ENCODE measurements at places on chromosomes 1 and 21.

DNA sequence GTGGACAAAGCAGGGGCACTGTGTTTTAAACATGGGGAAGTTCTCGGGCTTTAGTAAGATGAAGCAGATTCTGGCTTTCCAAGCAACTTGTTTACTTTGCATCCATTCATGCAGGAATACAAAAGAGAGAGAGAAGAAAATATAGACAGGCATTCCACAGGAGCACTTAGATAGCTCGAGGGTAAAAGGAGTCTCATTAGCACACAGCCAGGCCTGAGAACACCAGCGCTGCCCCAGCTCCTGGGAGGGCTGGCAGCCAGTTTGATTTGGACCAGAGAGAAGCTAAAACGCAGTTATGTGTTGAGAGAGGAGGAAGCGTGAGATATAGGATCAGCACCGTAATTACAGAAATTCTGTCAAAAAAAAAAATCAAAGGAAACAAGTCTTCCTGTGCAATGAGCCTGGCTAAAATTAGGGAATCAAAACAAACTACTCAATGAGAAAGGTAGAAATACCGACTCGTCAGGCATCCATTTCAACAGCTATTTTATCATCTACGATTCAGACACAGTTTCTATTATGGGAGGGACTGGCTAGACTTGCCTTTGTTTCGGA lies 68.2 kb downstream of the CLSTN1 start:
- DNase-seq, result no peak

GRCh38 chr1:226223786-226224244 lies 351 bp downstream of the MIXL1 start:
- no peak for DNase-seq

DNA sequence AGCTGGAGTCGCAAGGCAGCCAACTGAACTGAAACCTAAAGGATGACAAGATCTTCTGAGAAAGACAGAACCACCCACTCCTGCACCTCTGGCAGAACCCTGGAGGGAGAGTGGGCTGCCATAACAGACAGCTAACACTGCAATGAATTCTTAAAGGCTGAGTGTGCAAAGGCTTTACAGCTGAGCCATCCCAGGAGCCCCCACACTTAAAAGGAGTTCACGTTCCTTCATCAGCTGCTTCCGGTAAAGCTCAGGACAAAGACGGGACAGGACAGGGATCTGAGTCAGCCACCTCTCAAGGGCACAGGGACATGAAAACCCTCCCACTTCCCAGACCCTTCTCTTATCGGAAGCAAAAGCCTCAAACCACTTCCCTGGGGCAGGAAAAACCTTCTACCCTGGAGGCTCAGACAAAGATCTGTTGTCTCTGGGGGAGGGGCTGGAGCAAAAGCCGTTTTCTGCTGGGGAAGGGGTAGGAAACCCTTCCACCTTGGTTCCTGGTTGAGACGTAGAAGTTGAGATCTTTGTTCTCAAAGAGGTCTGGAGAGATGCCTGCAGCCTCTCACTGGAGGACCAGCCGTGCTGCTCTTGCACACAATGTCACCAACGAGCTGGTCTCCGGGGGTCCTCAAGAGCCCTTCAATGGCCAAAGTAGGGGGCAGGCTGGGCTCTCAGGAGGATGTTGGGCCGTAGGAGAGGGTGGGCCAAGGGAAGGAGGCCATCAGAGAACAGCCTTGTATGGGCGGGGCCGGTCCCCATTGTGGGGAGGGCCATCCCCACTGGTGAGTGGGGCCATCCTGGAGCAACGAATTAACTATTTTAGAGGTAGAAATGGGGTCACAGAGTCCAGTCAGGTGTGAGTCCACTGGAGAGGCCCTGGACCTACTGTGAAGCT lies 452.4 kb downstream of the PTPRU start:
- peak; percentile 27 for DNase-seq

- no peak for DNase-seq
Measured at GRCh38 chr1:195789321-195789720, 818.9 kb downstream of the KCNT2 start.

- DNase-seq, result peak; percentile 2
Measured at GRCh38 chr1:219422811-219423598, 189.9 kb downstream of the ZC3H11B start.

GRCh38 chr1:163258181-163258580 lies 55.5 kb upstream of the RGS5 start:
- no peak for DNase-seq

DNA sequence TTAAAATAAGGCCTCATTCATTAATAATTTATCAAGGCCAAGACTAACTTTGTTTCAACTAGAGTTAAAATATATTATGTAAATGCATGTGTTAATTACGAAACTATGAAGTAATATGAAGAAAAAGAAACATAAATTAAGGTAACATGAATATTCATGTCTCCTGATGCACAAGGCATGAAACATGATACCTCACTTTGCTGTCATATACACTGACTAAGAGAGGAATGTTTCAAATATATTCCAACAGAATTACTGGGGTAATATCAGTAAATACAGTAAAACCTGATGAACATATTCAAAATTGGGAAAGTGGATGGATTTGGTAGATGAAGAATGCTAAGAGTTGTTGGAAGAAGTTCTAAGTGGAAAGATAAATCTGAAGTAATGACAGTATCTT lies 274.6 kb downstream of the LRRC7 start:
- DNase-seq, result no peak

- DNase-seq, result no peak
Measured at GRCh38 chr1:19289244-19289643, 674 bp upstream of the AKR7A3 start.

GRCh38 chr1:32352831-32353383 lies 9.4 kb downstream of the FAM229A start:
- no peak for DNase-seq

- no peak for DNase-seq
Measured at GRCh38 chr1:111223126-111223685, 4.3 kb upstream of the CHI3L2 start.

- DNase-seq, result no peak
Measured at GRCh38 chr1:44312399-44313196, 42.5 kb downstream of the ERI3 start.

GRCh38 chr1:103122983-103123720 lies 14.8 kb upstream of the COL11A1 start:
- no peak for DNase-seq

DNA sequence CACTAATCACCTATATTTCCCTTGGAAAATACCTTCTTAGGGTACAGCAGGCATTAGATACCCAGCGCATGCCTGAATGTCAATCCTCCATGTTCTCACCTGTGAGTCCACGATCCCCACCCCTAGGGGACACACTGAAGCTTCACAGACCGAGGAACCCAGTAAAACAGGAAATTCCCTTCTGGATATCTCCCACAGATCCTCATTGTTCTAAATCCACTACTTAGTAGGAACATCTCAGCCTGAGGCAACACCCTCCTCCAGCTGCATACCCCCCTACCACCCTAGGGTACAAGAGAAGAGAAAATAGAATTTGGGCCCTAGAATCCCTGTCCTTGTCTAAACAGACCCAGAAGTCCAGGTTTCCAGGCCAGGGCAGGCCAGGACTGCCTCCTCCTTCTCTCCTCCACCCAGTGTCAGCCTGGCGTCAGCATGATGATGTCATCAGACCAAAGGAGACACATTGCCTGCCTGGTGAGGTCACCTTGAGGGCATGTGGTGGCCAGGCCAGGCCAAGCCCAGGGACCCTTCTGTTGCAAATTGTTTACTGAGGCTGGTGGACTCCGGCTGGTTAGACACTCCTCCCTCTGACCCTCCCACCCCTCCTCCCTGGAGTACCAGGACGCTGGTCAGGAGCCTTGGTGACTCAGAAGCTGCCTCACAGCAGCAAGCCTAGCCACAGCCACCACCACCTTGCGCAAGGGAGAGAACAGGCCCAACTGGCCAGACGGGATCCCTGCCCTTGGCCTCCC lies 6.2 kb downstream of the NECTIN4 start:
- no peak for DNase-seq

DNA sequence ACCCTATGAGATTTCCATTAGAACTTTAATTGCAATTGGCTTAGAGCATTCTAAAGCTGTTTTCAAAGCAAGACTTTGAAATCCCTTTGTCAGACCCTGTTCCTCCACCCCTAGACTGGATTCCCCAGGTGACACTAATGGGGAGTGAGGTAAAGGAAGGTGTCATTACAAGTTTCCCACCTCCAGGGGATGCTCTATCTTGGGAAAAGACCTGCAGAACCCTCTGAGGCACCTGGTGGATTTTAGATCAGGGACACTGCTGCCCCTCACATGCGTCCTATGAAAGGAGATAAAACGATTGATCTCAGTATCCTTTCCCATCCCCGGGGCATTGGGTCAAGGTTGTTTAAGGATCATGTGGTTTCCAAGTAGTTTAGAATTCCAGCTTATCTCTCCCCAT lies 80.3 kb upstream of the RGS4 start:
- no peak for DNase-seq

DNA sequence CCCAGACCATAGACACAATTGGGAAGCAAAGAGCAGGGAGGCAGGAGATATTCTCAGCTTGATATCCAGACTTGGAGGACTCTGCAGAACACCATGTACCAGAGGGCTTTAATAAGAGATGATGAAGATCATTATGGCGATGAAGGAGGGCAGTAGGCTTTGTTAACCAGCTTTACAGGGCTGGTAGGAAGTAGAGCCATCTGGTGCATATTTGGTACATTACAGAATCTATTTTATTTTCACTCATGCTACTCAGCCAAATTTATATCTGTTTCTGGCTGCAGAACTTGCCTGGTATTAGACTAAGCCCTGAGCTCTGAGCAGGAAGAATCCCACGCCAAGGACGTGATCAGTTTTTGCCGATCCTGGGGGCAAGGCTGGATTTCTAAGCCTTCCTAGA lies 61.8 kb upstream of the SYT6 start:
- no peak for DNase-seq

DNA sequence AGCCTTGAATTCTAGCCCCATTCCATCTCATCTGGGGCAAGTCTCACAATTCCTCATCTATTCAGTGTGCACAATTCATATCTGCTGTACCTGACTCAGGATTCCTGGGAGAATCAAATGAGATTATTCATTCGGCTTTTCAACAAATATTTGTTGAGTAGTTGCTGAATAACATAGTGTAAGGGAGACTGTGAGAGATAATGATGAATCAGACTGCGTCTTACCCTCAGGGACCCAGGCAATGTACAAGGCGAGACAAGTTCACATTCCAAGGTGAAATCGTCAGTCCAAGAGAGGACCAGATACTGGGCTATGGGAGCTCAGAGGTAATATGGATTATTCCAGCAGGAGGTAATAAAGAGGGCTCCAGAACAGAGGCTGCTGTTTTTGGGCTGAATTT lies 67.8 kb upstream of the SMYD2 start:
- no peak for DNase-seq

GRCh38 chr1:203033287-203033686 lies 7.0 kb downstream of the PPFIA4 start:
- DNase-seq, result no peak

DNA sequence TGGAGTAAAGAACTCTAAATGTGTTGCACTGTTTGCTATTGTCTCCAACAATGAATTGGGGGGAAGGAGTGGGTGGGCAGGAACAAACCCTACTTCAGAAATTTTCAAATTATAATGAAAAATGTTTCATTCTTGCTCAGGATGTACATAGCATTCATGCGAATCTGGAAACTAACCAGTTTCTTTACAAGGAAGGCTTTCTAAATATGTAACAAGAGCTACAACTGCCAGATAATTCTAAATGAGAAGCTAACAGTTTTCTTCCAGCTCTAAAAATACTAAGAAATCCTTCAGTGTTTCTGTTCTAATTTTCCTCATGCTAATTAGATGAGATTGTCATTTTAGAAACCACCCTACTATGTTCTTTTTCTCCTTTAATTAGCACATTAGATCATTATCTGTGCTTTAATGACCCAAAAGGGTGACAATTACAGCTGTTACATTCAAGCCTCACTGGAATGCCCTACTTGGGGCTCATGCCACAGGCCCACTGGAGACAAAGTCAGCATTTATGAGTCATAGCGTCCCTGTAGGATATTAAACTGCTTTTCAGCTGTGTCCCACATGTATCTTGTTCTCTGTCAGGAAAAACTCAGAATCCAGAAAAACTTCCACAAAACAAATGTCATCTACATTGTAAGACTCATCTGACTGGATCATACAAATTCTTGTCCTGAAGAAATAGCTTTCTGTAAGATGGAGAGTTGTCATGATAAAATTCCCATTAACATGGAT lies 804.6 kb upstream of the CXADR start:
- no peak for DNase-seq

DNA sequence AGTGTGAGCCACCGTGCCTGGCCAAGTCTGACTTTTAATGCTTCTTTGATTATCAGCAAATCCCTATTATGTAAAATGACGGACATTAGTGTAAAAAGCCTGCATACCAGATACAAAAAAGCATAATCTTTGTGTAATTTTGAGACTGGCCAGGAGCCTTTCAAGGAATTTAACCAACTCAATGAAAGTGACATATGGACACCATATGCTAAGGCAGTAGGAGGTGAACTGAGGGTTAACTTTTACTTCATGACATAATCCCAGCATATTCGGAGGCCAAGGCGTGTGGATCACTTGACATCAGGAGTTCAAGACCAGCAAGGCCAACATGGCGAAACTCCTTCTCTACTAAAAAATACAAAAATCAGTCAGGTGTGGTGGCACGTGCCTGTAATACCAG lies 94.6 kb downstream of the EIF4G3 start:
- DNase-seq, result no peak

- DNase-seq, result no peak
Measured at GRCh38 chr1:84584126-84584525, 9.9 kb upstream of the CTBS start.

- DNase-seq, result no peak
Measured at GRCh38 chr1:18149027-18149641, 41.5 kb downstream of the IGSF21 start.

GRCh38 chr1:160800645-160801408 lies 4.9 kb downstream of the LY9 start:
- no peak for DNase-seq

DNA sequence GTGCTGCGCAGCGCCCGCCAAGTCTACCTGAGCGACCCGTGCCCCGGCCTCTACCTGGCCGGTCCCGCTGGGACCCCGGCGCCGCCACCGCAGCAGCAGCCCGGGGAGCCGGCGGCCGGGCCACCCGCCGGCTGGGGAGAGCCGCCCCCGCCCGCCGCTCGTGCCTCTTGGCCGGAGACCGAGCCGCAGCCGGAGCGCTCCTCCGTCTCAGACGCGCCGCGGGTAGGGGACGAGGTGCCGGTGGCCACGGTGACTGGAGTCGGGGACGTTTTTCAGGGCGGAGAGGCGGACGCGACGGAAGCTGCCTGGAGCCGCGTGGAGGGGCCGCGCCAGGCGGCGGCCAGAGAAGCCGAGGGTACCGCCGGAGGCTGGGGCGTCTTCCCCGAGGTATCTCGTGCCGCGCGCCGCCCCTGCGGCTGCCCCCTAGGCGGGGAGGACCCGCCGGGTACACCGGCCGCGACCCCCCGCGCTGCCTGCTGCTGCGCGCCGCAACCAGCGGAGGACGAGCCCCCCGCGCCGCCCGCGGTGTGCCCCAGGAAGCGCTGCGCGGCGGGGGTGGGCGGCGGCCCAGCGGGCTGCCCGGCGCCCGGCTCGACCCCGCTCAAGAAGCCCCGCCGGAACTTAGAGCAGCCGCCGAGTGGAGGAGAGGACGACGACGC lies 646 bp downstream of the IER5 start:
- DNase-seq, result no peak

- no peak for DNase-seq
Measured at GRCh38 chr1:117093870-117094621, 27.5 kb downstream of the TRIM45 start.

Data from stimulated activated CD4-positive, alpha-beta T cell treated with anti-CD3 and anti-CD28 coated beads, Interleukin-12 subunit alpha, Interleukin-12 subunit beta, amount 100 ng/mL, for 48 hours (primary cell).